Inflammatory macrophage (primary cell): ENCODE measurements at places on chromosomes 2 and 18.

DNA sequence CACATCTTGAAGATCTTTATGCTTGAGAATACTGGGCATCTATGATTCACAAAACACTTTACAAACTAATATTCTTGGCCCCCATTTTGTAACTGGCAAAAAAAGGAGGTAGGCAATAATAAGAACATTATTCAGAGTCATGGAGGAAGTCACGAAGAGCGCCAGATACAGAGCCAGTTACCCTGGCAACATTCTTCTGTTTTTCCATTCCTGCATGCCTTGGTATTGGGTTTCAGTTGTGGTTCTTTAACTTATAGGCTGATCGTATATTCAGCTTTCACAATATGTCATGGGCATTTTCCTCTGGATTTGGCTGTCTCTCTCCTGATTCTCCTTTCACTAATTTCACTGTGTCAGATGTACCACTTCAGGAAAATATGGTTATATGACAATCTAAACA, 234.7 kb downstream of the HRH4 start:
- no peak for DNase-seq

GRCh38 chr18:53735526-53735925, 488.9 kb downstream of the MBD2 start:
- no peak for DNase-seq

DNA sequence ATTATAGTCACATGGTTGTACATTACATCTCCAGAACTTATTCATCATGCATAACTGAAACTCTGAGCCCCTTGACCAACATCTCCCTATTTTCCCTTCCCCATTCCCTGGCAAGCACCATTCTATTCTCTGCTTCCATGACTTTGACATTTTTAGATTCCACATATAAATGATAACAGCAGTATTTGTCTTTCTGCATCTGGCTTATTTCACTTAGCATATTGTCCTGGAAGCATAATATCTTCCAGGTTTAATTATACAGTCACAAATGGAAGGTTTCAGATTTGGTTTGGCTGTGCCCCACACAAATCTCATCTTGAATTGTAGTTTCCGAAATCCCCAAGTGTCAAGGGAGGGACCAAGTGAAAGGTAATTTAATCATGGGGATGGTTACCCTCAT, 626.9 kb upstream of the PKDCC start:
- DNase-seq, result no peak

DNA sequence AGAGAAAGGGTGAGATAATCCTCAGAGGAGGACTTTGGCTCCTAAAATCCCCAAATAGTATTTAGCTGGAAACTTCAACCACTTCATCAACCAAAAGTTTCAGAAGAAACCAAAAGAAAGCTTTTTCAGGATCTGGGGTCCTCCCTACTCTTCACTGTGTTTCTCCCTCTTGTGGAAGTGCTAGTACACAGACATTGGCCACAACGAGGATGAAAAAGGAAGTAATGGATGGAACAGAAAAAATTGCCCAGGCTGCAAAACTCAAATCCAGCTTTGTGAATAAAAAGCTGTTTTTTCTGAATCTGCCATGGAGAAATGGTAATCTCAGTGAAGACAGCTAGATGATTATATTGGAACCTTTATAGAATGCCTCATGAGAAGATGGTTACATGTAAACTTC, 4.0 kb downstream of the PID1 start:
- DNase-seq, result no peak

GRCh38 chr18:47422524-47422923, 171.1 kb upstream of the SKOR2 start:
- no peak for DNase-seq

- no peak for DNase-seq
Measured at GRCh38 chr2:40371525-40372282, 80.2 kb downstream of the SLC8A1 start.

- peak; percentile 65 for DNase-seq
Measured at GRCh38 chr2:7428454-7429204, 511.4 kb downstream of the RNF144A start.

DNA sequence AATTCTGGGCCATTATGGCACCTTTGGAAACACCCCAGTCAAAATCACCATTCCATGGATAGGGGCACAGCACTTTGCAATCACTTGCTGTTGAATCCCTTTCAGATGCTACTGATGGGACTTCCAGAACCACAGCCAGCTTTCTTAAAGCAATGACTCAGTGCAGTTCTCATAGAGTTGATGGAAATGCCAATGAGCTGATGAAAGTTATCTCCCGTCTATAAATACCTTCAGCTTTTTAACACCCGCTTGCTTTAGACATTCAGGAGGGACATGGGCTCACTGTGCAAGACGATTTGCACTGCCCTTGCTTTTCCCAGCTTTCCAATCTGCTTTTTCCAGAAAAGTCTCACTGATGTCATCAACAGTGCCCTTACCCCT, 66.7 kb upstream of the RPL31 start:
- DNase-seq, result no peak

- DNase-seq, result no peak
Measured at GRCh38 chr2:191691898-191692297, 14.0 kb downstream of the NABP1 start.

DNA sequence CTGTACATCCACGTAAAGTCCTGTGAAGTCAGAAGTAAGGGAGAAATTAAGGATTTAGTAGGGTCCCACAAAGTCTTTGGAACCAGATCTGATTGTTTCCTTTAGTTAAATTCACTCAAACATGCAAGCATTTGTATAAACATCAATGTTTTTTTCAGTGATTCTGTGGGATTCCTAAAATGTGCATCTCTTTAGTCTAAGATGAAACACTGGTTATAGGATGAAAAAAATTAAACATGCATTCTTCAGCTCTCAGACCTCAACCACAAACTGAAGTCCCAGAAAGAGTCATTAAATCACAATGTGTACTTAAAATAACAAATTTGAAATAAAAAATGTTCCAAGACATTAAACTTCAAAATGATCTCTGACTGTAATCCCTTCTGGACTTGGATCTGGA, 76.5 kb upstream of the APCDD1 start:
- DNase-seq, result no peak
